ENCODE measurements at places on chromosomes 2 and 18.

DNA sequence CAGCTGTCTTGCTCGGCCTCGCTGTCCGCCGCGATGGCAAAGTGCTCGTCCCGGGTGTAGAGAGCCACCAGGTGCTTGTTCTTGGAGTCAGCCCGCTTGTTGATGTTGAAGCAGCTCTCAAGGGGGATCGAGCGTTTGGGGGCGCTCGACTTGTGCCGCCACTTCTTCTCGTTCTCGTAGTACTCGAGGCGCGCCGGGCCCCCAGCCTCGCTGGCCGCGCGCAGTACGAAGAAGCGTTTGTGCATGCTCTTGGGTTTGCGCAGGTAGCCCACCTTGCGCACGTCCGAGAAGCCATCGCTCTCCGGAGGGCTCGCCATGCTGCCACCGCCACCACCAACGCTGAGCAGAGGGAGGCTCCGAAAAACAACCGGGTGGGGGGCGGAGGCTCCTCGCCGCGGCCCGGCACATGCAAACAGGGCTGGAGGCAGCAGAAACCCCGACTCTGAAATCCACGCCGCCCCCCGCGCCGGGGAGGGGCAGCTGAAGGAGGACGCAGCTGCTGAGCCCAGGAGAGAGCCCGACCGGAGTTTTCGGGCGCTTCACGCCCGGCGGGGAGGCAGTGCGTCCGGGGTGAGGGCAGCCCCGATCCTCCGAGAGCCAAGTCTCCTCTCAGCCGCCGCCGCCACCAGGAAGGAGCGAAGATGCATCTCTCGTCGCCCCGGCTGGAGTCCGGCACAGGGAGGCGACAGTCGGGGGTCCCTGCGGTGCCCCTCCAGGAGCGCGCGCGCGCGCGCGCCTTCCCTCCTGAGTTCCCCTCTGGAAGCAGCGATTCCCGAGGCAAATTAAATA lies 1.0 kb downstream of the IRS1 start:
- DNase-seq = peak; percentile 62

GRCh38 chr2:111656894-111657293 lies 227.1 kb downstream of the ANAPC1 start:
- DNase-seq = no peak

DNA sequence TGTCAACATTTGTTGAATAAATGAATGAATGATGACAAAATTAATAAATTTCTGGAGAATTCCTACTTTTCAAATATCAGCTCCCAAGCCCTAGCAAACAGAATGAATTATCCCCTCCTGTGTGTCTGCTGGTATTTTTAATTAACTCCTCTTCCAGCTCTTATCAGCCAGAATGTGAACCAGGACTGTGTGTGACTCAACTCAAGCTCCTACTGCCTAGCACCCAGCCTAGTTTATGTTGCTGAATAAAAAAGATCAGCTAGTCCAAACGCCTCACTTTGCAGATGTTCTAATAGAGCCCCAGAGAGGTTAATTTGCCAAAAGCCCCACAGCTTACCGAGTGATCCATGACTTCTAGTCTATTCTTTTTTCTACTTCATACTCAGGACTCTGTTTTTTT lies 50.3 kb downstream of the RABL2A start:
- DNase-seq = no peak

- no peak for DNase-seq
These were observed 401.6 kb downstream of the GPD2 start for GRCh38 chr2:156837635-156838370.

DNA sequence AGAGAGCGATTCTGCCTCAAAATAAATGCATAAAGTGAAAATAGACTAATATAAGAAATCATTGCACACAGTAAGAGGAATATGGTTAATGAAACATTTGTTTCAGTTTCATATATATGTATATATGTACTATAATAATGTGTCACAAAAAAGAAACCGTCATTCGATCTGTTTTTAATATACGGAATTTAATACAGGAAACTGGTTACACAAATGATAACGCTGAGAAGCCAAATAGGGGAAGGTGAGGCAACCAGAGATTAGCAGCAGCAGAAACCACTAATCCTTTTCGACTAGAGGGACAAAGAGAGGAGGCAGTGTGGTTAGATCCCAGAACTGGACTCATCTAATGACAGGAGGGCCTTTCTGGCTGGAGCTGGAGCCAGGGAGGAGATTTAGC lies 64.2 kb upstream of the GREB1L start:
- DNase-seq = no peak

- DNase-seq = no peak
These were observed 500.5 kb upstream of the RAB6C start for GRCh38 chr2:129478902-129479517.

GRCh38 chr2:55883357-55883756 lies 40.2 kb downstream of the EFEMP1 start:
- no peak for DNase-seq

- peak; percentile 19 for DNase-seq
These were observed 112.0 kb downstream of the QPCT start for GRCh38 chr2:37456479-37456878.

GRCh38 chr2:105757433-105757832 lies 12.7 kb downstream of the NCK2 start:
- DNase-seq = no peak

- DNase-seq = peak; percentile 21
These were observed 674 bp downstream of the PTPN4 start for GRCh38 chr2:119760237-119760955.

GRCh38 chr18:4264347-4264791 lies 190.7 kb downstream of the DLGAP1 start:
- no peak for DNase-seq

DNA sequence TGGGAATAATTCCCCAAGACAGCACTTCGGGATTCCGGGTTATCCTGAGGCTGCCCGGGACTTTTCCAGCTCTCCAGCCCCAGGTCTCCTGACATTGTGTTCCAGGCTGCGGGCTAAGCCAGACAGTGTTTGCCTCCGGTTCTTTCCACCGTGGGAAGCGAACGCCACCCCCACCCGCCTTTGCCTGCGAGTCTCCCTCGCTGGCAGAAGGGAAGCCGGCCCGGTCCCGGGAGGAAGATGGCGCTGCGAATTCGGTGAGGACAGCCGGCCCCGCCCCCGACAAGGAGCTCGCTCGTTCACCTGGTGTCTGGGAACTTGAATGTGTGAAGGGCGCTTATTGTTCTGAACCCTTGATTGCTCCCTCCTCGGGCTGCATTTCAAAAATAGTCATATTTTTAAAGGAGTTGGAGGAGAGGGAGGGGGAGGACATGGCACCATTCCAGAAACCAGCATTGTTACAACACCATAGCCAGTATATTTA lies 2.9 kb downstream of the LRATD1 start:
- no peak for DNase-seq

GRCh38 chr2:227500301-227500630 lies 28.3 kb downstream of the AGFG1 start:
- DNase-seq = peak; percentile 10

GRCh38 chr2:29638641-29639040 lies 282.7 kb downstream of the ALK start:
- no peak for DNase-seq

GRCh38 chr2:121911036-121911435 lies 155.6 kb downstream of the TSN start:
- no peak for DNase-seq

- DNase-seq = no peak
These were observed 29.2 kb upstream of the CCDC178 start for GRCh38 chr18:33469699-33470098.

GRCh38 chr18:24539866-24540617 lies 79.6 kb downstream of the HRH4 start:
- no peak for DNase-seq

GRCh38 chr2:241592126-241592845 lies 33.7 kb downstream of the BOK start:
- no peak for DNase-seq

- DNase-seq = no peak
These were observed at the start of gene IGFBP2 for GRCh38 chr2:216632952-216633615. TSS of gene IGFBP2 (plus strand) at chr2:216633420. CDS start at chr2:216633524, 104 bp downstream.

- no peak for DNase-seq
These were observed 22.8 kb downstream of the TTLL4 start for GRCh38 chr2:218733171-218734021.

DNA sequence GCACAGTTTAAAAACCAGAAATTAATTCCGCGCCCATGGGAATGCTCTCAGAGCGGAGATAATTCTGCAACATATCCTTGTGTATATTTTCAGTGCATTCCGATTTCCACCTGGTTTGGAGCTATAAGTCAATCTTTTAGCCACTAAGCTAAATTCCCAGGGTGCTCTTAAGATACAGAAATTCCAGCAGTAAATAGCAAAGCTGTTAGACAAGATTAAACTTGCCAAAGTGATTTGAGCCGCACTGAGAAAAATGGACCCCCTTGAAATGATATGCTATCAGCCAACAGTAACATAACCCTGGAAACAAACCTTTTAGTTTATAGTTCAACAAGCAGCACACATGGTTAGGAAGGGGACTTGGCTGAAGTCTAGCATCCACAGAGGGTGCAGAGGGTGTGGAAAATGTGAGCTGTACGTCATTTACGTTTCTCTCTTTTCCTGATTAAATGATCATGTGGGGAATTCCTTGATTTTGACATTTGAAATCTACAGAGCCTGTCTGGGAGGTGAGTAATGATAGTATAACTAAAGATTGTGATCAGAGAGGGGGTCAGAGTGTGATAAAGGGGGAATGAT lies 99.8 kb upstream of the COPS8 start:
- DNase-seq = no peak

DNA sequence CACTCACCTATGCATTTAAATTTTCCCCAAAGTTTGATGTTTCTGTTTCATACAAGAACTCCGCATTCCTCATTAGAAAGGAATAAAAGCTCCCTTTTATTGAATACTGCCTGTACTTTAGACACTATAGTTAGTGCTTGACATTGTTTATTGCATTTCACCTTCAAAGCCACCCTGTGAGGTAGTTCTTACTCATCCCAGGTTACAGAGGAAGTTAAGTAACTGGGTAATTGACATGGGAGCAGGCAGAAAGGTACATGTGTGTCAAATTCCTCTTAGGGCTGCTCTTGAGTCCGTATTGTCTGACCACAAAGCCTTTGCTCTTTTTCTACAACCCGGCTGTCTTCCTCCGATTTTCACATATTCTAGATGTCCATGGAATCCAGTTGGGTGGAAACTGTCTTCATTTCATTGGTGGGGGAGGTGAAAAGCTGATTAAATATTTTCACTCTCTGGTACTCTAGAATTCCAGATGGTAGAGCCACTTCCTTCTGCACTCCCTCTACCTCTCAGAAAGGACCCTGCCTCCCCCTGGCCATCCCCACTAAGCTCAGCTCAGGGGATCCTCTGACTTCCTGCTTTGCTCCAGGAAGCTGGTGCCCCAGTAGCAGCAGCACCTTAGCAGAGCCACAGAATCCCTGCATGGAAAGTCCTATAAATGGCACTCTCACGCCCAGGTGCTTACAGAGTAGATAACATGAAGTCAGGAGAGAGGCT lies 319.2 kb downstream of the LRATD1 start:
- no peak for DNase-seq

DNA sequence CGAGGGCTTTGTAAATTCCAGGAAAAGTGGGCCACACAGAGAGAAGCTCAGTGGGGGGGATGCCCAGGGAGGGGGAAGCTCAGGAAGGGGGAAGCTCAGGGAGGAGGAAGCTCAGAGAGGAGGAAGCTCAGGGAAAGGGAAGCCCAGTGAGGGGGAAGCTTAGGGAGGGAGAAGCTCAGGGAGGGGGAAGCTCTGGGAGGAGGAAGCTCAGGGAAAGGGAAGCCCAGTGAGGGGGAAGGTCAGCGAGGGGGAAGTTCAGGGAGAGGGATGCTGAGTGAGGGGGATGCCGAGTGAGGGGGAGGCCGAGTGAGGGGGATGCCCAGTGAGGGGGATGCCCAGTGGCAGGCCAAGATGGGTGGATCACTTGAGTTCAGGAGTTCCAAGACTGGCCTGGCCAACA lies 821 bp upstream of the CHRNG start:
- no peak for DNase-seq

DNA sequence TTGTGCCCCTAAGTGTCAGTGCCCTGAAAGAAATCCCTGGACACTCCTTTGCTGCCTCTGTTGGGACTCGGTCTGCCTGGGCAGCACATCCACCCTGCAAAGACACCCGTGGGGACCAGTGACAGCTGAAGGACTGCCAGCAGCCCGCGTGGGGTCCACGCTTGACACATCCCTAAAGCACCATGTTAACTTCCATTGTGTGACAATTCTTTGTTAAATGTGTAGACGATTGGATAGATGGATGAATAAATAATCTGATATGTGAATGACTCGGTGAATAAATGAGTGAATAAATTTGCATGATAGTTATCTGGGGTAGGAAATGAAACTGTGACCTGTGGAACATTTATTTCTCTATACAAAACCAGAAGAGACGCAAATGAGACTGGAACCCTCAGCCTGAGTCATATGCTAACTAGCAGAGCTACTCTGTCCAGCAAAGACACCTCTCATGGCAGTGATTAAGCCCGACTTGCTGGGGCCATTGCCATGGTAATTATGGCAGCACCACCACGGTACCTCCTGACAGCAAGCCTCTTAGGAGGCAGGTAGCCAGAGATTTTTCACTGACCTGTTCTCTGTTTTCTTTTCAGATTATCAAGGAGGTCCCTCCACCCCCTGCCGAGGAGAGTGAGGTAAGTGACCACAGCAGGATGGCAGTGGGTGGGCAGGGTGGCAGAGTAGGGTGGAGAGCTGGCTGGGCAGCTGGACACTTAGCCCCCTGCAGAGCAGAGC lies 156.8 kb downstream of the ANTXR1 start:
- no peak for DNase-seq

- no peak for DNase-seq
These were observed 18.8 kb downstream of the YPEL5 start for GRCh38 chr2:30165617-30166016.

- DNase-seq = no peak
These were observed 17.7 kb downstream of the SPIRE1 start for GRCh38 chr18:12639990-12640880.

DNA sequence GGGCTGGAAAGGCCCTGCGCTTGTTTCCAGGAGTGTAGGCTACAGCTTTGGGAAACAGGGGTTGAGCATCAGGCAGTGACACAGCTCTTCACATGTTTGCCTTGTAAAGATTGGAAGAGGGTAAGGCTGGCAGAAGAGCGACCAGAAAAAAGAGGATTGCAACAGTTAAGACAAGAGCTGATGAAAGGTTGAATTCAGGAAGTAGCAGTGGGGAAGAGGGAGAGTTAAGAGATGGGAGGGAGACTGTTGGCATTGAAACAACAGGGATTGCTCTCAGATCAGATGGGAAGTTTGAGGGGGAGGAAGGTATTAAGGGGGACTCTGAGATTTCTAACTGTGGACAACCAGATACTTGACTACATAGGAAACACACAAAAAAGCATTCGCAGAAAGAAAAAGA lies 96.9 kb downstream of the CTAGE1 start:
- no peak for DNase-seq

- DNase-seq = no peak
These were observed 5.5 kb downstream of the VSNL1 start for GRCh38 chr2:17545680-17546613.

- DNase-seq = no peak
These were observed 122.9 kb downstream of the COPS8 start for GRCh38 chr2:237208373-237209260.

DNA sequence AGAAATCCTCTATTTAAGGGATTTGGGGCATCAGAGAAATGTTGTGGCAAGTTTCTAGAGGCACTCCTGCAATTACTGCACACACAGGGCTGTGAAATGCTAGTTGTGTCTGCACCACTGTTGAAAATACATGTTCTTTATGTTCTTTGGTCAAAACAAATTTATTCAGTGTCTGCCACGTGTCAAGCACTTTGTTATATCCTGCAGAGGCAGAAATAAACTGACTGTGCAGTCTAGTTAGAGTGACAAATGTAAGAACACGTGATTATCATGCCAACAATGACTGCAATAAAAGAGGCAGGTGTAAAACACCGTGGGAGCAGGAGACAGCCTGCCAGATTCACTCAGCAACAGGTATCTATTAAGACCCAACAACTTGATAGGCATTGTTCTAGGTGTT lies 423.3 kb downstream of the LRP1B start:
- no peak for DNase-seq

- DNase-seq = no peak
These were observed 24.4 kb downstream of the ZNF407 start for GRCh38 chr18:74622072-74622471.
